ENCODE measurements at places on chromosomes 6 and 20.

DNA sequence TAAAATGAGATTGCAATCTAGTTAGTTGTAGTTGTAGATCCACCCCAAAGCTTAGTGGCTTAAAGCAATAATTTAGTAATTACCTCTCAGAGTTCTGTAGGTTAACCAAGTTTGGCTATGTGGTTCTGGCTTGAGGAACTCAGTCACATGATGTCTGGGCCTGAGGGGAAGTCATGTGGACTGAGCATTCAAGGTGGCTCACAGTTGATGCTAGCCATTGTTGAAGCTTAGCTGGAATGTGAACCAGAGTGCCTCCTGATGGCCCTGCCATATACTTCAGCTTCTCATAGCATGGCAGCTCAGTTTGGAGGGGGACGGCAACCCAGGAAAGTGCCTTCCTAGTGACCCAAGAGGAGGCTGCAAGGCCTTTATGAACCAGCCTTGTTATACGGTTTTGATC is 263.2 kb upstream of the RNF217 start:
- no peak for DNase-seq

GRCh38 chr6:27451660-27452390 is 21.1 kb downstream of the ZNF184 start:
- DNase-seq, result no peak

DNA sequence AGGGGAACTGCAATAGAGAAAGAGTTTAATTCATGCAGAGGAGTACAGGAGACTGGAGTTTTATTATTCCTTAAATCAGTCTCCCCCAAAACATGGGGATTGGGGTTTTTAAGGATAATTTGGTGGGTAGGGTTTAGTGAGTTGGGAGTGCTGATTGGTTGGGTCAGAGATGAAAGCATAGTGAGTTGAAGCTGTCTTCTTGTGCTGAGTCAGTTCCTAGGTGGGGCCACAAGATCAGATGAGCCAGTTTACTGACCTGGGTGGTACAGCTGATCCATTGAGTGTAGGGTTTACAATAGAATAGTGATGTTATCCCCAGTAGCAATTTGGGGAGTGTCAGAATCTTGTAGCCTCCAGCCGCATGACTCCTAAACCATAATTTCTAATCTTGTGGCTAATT is 29.1 kb downstream of the GPX6 start:
- no peak for DNase-seq

DNA sequence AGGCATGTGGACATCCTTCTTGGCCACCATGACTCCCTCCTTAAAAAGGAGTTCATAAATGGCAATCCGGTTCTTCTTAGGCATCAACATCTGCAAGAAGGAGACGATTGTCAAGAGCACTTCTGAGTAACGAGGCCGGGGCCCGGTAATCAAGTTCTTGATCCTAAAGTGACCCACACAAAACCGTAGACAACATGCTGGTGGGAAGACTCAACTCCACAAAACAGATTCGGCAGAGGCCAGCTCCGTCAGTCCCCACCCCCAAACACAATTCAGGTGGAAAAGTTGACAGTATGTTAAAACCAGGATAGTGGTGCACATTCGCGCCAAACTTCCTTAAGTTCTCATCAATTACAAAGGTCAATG is 754 bp downstream of the RPS10 start:
- peak; percentile 27 for DNase-seq

- no peak for DNase-seq
Measured at GRCh38 chr20:25459111-25459830, 51.8 kb downstream of the GINS1 start.

DNA sequence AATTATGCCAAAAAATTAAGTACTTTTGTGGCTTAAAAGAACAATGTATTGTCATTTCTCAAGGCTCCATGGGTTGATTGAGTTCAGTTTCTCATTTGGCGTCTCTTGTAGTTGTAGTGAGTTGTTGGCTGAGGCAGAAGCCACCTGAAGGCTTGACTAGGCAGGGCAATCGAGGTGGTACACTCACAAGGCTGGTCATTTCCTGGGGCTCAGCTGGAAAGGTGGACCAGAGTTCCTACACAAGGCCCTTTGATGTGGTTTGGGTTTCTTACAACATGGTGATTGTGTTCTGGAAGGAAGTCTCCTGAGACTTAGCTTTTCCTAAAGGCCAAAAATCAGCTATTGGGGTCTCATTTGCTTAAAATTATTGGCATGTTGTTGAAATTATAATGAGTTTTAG is 22.6 kb downstream of the MAS1 start:
- DNase-seq, result no peak

- DNase-seq, result no peak
Measured at GRCh38 chr6:138229663-138230179, 11.4 kb upstream of the PBOV1 start.

GRCh38 chr6:114210467-114210866 is 132.4 kb downstream of the HS3ST5 start:
- no peak for DNase-seq

GRCh38 chr20:2213401-2213800 is 82.4 kb upstream of the TGM3 start:
- DNase-seq, result no peak
